ENCODE measurements at places on chromosomes 16 and 17.

DNA sequence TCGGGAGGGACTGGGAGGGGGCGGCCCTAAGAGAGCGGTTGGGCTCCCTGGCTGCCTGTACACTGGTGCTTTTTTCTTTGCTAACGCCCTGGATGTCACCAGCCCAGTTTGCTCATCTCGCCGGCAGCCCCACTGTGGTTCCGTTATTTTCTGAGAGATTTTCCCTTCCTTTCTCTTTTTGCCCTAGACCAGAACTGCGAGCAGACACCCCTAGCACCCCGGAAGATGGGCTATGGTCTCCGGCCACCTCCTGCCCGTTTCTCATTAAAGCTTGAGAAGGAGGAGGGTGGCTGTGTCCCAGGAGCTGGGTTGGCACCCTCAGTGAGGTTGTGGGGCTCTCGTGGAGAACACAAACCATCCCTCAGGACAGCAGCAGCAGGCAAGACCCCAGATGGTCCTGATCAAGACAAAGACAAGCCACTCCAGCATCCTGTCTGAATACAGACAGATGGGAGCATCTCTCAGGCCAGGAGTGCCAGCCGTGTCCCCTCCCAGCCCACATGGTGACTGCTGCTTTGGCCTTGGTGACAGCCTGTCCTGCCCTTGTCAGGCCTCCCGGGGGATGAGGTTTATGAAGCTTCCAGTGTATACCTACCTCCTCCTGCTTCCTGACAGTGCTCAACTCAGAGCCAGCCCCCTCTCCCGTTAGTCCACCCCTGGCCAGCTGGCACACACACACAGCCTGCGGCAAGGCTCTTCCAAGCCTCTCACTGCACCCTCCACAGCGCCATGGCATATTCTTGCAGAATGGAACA is 77.2 kb downstream of the KCNJ12 start:
- no peak for DNase-seq
- no peak overlapping the region for H3K4me3 ChIP-seq
- no peak overlapping the region for H3K27ac ChIP-seq
- peaks cover 2% of the 10 kb centered on the region for H3K36me3 ChIP-seq

- peaks cover 3% of the 10 kb centered on the region for H3K36me3 ChIP-seq
- no peak for DNase-seq
- H3K27me3 ChIP-seq, result no peaks in the 10 kb centered on the region
- H3K4me3 ChIP-seq, result no peak overlapping the region
Observed at GRCh38 chr17:48465884-48466283, 35.9 kb upstream of the SKAP1 start.

DNA sequence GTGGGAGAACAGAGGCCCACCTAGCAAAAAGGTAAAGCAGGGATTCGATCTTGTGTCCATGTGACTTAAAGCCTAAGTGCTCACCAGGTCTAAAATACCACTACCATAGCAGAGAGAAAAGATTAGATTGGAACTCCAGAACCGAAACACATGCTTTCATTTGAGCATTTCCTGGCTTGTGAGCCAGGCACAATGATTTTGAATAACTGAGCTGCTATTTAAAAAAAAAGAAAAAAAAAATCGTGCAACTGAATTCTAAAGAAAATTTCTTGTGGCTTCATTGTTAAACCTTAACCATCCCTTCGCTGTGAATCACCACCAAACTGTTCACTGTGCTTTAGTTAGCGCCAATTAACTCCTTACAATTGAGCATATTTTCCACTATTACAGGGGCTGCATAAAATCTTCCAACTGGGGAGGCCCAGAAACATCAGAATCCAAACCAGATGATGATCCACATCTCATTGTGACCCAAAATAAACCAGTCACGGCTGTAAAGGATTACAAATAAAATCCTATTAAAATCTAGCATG is 366.4 kb upstream of the ERCC4 start:
- no peak overlapping the region for H3K27ac ChIP-seq
- H3K36me3 ChIP-seq, result no peaks in the 10 kb centered on the region
- H3K4me3 ChIP-seq, result no peak overlapping the region
- H3K4me1 ChIP-seq, result no peaks in the 10 kb centered on the region

DNA sequence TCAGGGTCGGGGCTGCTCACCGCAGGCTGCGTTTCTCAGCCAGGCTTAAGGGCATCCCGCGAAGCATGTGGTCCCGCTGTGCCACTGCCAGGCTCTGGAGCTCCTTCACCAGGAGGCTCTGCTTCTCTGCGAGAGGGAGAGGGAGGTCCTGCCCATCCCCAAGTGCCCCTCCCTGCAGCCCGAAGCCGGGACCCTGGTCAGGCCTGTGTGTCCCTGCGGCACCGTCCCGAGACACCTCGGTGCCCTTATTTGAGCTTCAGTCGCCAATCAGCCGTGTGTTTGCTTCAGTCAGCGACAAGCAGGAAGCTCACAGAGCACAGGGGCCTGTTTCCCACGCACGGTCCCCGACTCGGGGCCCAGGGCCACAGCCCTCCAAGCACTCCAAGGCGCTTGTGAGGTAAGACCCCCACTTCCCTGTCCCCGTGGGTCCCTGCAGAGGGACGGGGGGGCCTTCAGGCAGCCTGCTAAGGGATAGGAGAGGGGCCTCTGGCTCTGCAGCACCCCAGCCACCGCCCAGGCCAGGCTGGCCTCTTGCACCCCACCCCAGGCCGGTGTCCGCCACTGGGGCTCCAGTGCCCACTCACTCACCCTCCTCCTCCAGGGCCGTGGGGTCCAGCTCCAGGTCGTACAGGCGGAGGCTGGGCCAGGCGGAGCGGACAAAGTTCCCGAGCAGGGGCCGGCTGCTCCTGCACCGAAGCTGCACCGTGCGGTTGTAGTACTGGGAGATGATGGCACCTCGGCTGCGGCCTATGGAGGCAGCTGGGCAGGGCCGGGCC is 3.2 kb downstream of the TMC6 start:
- no peaks in the 10 kb centered on the region for H3K27me3 ChIP-seq
- no peak for DNase-seq
- H3K4me3 ChIP-seq, result peak overlapping the region; percentile 100
- peaks cover 67% of the 10 kb centered on the region for H3K4me1 ChIP-seq

- no peak overlapping the region for H3K4me3 ChIP-seq
- H3K27me3 ChIP-seq, result peaks cover 9% of the 10 kb centered on the region
- no peak for DNase-seq
Observed at GRCh38 chr17:10799407-10799806, 4.5 kb downstream of the TMEM238L start.

- H3K27ac ChIP-seq, result peak overlapping the region; percentile 90
- peaks cover 14% of the 10 kb centered on the region for H3K36me3 ChIP-seq
- H3K27me3 ChIP-seq, result no peaks in the 10 kb centered on the region
- H3K4me3 ChIP-seq, result peak overlapping the region; percentile 88
Observed at GRCh38 chr16:528111-529011, 849 bp downstream of the CAPN15 start.

DNA sequence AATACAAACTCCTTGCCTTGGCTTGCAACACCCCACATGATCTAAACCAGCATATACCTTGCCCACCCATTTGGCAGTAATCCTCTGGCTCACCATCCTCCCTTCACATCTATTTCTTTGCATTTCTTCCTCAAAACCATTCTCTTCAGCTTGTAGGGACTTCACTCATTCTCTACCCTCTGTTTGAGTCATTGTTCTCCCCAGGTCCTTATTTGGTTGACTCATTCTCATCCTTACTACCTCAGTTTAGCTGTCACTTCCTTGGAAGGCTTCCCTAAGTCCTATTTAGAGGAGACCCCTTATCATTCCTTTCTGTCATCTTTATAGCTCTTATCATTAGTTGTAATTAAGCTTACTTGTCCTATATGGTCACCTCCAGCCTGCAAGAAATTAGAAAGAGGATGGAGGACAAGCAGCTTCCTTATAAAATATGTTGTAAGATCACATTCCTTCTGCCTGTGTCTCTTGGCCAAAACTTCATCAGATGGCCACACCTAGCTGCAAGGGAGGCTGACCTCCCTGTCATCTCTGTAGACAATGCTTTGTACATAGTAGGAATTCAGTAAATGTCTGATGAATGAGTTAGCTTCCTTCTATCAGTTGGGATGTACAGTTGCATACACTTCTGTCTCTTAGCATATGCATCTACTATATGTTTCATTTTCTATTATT is 1.7 kb downstream of the TTC19 start:
- H3K4me1 ChIP-seq, result peaks cover 37% of the 10 kb centered on the region
- H3K27ac ChIP-seq, result peak overlapping the region; percentile 85
- H3K4me3 ChIP-seq, result peak overlapping the region; percentile 78
- DNase-seq, result no peak
- H3K36me3 ChIP-seq, result peaks cover 55% of the 10 kb centered on the region

DNA sequence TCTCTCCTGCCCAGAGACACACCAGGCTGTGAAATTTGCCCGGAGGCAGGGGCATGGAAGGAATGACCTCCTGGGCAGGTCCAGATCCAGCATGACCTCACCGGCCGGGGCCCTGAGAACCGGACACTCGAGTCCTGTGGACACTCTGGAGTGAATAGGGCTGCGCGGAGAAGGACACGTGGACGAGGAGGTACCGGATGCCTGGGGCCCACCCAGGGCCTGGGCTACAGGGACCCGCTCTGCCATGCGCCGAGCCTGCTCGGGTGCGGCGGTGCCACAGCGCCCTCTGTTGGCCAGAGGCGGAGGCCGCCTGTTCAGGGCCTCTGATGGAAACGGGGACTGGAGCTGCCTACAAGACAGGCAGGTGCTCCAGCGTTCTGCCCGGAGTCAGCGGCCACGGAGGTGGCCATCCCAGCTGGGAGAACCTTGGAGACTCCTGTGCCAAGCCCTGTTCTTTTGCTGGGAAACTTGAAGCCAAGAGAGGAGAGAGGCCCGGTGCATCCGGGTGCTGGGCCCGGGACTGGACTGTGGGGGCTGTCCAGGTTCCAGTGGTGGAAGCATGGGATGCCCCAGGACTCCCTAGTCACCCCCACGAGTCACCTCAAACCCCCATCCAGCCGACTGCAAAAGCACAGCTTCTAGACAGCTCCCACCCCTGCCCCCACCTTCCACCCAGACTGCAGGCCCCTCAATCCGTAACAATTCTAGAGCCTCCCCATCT is 19.3 kb upstream of the NXPH3 start:
- peak; percentile 89 for DNase-seq
- H3K27me3 ChIP-seq, result peaks cover 10% of the 10 kb centered on the region
- H3K27ac ChIP-seq, result no peak overlapping the region

GRCh38 chr17:38428112-38428642 is at the start of gene ARHGAP23:
ARHGAP23 (plus strand) TSS chr17:38428464; CDS start chr17:38428486, 22 bp downstream.
- no peak for DNase-seq
- H3K27me3 ChIP-seq, result peaks cover 27% of the 10 kb centered on the region
- no peak within 1 kb of the TSS for H3K27ac ChIP-seq
- peaks cover 7% of the 10 kb centered on the region for H3K4me1 ChIP-seq
- peak within 1 kb of the TSS; percentile 67 for H3K4me3 ChIP-seq
- peaks cover 1% of the 10 kb centered on the region for H3K36me3 ChIP-seq

DNA sequence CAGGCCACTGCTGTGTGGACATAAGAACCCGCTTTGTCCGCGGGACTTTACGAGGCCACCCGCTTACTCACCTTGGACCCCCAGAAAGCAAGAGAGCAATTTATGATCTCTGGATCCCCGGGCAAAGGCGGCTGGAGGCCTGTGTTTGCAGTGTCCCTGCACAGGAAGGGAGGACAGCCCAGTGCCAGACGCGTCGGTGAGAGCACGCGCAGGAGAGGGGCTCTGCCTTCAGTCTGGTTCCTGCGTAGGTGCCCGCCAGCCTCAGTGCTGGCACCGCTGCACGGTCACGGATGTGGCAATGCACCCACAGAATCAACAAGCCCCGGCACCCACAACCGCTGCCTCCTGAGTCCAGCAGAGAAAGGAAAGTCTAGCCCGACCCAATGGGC is 248.4 kb downstream of the C16orf95 start:
- H3K4me1 ChIP-seq, result no peaks in the 10 kb centered on the region
- H3K27me3 ChIP-seq, result peaks cover 64% of the 10 kb centered on the region

GRCh38 chr16:30372038-30372712 is 1.9 kb upstream of the TBC1D10B start:
- H3K36me3 ChIP-seq, result peaks cover 11% of the 10 kb centered on the region
- peaks cover 42% of the 10 kb centered on the region for H3K4me1 ChIP-seq
- H3K27me3 ChIP-seq, result no peaks in the 10 kb centered on the region

- H3K27me3 ChIP-seq, result no peaks in the 10 kb centered on the region
- peaks cover 3% of the 10 kb centered on the region for H3K36me3 ChIP-seq
- no peak overlapping the region for H3K4me3 ChIP-seq
- no peaks in the 10 kb centered on the region for H3K4me1 ChIP-seq
- DNase-seq, result no peak
- H3K27ac ChIP-seq, result no peak overlapping the region
Observed at GRCh38 chr16:11526655-11527350, 59.9 kb downstream of the LITAF start.

DNA sequence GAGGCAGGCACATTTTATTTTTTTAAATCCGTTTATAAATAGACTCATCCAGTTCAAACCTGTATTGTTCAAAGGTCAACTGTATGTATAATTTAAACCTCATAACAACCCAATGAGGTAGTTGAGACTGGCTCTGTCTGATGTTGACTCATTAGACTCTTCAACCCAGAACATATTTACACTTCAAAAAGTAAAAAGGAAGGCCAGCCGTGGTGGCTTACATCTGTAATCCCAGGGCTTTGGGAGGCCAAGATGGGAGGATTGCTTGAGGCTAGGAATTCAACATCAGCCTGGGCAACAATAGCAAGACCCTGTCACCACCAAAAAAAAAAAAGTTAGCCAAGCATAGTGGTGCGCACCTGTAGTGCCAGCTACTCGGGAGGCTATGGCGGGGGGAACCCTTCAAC is 32.5 kb upstream of the DHRS7B start:
- peaks cover 2% of the 10 kb centered on the region for H3K36me3 ChIP-seq
- H3K27me3 ChIP-seq, result no peaks in the 10 kb centered on the region
- no peak for DNase-seq
- no peak overlapping the region for H3K27ac ChIP-seq
- peaks cover 8% of the 10 kb centered on the region for H3K4me1 ChIP-seq

DNA sequence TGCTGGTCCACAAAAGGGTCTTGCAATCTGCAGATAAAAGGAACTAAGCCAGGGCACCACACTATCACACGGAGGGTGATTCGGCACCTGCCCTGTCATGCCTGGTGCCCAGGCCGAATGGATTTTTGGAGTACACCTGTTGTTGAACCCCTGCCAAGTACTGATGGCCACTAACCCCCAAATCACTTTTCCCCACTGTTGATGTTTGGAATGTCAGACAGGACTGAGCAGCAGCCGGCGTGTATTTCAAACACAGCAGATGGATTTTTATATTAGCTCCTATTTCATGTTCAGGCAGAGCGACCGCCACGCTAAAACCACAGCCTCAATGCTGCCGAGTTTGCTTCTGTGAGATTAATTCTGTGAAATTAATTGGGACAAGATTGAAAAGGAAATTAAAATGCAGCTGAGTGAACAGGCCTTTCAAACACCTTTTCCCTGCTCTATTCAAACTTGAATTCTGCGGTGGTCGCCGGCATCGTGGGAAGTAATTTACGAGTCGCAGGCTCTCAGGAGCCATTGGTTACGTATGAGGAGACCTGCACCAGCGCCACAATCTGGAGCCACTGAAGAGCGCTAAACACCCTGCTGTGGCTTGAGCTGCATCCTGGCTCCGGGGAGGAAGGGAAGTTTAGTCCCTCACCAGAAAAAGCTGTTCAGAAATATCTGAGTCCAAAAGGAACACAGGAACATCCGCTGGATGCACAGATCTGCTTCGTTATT is 48.5 kb downstream of the SNX11 start:
- H3K4me1 ChIP-seq, result no peaks in the 10 kb centered on the region
- no peak for DNase-seq
- H3K27ac ChIP-seq, result no peak overlapping the region
- H3K27me3 ChIP-seq, result no peaks in the 10 kb centered on the region
- peaks cover 48% of the 10 kb centered on the region for H3K36me3 ChIP-seq
